Amniotic stem cell (primary cell): ENCODE measurements at places on chromosomes 3 and 15.

- DNase-seq: no peak
Measured at GRCh38 chr3:108546247-108546646, 35.9 kb upstream of the MYH15 start.

DNA sequence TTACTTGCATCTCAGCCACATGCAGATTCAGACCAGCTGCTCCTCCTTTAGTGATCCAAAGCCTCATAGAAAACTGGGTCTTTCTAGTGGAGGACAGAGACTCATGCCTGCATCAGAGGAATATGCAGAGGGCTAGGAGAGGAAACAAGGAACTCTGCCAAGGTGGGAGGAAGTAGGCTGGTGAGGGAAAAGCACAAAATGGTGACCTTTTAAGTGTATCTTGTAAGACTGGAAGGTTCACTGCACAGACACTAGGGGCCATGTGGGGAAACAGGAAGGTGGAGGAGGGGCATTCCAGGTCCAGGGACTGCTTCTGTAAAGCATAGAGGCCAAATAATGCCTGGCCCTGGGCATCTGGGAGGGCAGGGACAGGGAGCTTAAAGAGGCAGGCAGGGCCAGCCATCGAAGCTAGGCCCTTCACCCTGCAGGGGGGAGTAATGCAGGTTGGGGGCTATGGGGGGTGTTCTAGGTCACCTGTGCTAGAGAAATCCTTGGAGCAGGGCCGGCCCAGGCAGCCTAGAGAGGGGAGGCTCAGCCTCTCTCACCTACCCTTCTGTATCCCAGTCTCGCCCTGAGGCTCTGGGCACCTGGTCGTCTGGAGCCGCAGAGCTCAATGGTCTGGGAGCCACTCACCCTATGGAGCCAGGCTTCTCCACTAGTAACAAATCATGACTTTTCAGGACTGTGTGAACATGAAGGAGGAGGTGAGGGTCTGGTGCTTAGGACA, 117.7 kb downstream of the DNAJB8 start:
- no peak for DNase-seq

- DNase-seq: no peak
Measured at GRCh38 chr3:194767446-194768207, 81.9 kb downstream of the FAM43A start.

DNA sequence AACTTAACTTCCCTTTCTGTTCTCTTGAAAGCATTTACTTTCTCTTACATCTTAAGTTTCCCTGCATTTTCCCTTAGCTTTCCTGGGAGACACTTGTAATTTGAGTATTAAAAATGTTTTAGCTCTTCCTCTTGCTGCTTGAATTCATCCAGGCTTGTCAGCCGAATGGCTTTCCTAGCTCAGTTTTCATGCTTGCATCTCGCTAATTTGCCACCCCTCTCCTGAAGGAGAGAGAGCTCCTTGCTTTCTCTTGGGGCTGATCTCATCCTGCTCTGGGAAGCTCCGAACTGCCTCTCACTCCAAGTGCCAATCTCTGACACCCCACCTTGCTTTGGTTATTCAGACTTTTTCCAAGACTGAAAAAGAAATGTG, 374.6 kb upstream of the TBL1XR1 start:
- no peak for DNase-seq

GRCh38 chr15:90665288-90666134, 51.6 kb upstream of the BLM start:
- no peak for DNase-seq

DNA sequence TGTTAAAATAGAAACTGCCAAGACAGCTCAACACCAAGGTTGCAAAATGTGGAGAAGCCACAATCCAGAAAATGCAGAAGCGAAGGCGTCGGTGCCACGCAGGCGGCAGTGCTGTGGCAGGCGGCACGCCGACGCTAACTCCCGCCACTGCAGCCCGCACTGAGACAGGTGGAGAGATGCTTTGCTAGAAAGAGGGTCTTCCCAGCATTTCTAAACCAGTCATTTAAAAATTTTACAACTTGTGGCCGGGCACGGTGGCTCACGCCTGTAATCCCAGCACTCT, 23.2 kb downstream of the CYFIP1 start:
- no peak for DNase-seq

DNA sequence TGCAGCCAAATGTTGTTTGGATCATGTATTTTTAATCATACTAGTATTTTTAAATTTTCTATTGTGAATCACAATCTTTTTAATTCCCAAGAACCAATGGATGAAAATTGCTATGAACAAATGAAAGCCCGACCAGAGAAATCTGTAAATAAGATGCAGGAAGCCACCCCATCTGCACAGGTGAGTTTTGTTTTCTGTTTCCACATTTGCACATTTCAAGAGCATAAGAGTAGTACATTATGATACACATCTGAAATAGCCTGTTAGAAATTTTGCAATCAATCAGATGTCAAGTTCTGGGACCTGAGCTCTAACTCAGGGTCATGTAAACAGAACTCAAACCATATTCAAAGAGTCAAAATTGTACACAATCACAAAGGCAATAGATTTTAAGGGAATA, 26.5 kb downstream of the TRAT1 start:
- DNase-seq: no peak

DNA sequence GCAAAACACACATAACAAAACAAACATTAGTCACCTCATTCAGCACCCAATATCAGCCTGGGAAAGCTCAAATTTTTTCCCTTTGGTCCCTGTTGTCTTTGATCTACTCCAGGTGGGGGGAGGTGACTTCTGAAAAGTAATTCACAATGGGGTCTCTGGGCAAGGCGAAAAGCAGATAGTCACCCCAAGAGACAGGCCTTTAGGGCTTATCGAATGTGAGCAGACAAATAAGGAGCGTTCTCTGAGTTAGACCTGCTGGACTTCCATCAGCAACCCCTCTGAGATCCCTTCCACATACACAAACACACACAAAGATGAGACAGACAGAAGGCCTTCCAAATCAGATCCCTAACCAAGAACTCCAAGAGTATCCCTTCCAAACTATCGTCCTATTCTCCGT, 171.0 kb upstream of the SMAD3 start:
- DNase-seq: no peak

DNA sequence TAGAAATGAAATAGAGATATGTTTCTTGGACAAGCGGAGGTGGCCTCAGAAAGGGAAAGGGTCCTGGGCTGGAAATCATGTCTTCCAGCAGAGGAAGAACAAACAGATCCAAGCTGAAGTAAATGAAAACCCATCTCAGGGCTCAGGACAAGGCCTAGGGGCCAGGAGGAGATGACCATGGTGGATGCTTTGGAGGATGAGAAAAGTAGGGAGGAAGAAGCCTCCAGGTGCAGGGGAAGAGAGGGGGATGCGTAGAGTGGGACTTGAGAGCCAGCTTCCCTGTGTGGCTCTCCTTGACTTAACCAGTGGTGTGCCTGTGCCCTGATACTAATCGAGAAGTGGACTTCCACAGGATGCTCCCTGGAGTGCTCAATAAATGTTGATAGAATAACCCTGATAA, 203.2 kb downstream of the FAM43A start:
- DNase-seq: no peak

DNA sequence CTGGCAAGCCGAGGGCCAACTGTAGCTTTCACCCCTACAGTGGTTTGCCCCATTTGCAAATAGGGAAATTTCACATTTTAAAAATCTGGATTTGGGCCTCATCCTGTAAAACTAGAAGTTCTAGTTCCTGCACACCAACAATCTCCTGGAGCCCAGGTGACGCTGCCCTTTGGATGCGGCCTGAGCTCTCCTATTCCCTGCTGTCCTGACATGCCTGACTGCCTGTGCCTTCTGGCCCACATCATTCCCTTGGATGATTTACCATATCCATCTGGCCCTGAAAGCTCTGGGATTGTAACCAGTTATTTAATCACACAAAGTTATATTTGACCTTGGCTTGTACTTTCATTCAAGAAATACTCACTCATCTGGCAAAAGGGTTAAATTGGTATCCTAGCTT, 272.3 kb downstream of the ARRDC4 start:
- no peak for DNase-seq

DNA sequence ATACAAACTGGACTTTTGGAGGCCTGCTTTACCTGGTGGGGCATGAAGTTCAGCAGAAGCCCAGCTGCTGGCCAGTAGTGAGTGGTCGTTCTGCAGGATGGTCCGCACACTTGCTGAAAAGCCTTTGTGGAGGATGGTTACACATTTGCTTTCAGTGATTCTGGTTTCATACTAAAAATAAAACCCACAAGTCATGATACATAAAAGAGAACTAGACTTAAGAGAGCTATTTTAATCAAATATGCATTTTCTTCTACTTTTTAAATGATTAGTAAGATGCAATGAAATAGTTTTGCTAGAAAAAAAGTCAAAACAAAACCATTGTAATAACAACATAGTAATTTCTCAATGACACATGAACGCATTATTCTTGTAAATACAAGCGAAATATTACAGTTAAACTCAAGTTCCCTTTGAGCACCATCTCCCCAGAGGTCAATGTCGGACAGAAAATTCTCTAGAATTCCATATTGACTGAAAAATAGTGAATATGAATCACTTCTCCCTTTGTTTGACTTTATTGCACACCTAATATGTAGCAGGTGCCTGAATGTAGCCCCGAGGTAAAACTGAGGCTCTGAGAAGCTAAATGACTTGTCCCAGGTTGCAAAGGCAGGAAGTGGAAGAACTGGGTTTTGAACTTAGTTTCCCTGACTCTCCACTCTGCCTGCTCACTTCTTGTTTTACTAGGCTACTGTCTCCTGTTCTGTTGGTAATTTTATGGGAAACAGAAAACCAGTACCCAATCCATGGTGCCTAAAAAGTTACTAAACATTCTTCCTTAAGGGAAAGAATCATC, 8.3 kb downstream of the IL5RA start:
- no peak for DNase-seq
